ENCODE measurements at places on chromosomes 16 and 17. TPM values are rescaled to one million over a fixed set of nuclear protein-coding genes. Genes with fewer than 3 reads are reported as not detected.

BAIAP3 gene
- total RNA-seq, result 1.1 TPM

CMTM2 gene
- total RNA-seq, result not detected

CD300H gene
- 0.53 TPM for total RNA-seq

TRPV2 gene
- total RNA-seq, result 0.61 TPM

SLC16A13 gene
- 9.2 TPM for total RNA-seq

CCL5 gene
- total RNA-seq, result 0.92 TPM

CCDC78 gene
- 7.1 TPM for total RNA-seq

HS3ST3A1 gene
- total RNA-seq, result 0.13 TPM

AOC2 gene
- total RNA-seq, result 2.0 TPM

TMEM97 gene
- total RNA-seq, result 51.5 TPM

COQ9 gene
- 51.4 TPM for total RNA-seq

MPV17L gene
- 4.4 TPM for total RNA-seq

TBL3 gene
- total RNA-seq, result 41.1 TPM

ETV4 gene
- total RNA-seq, result 50.5 TPM

GCGR gene
- 0.18 TPM for total RNA-seq

DHX40 gene
- total RNA-seq, result 42.4 TPM

CACNG5 gene
- total RNA-seq, result not detected

ADAMTS18 gene
- not detected for total RNA-seq

IRX5 gene
- 1.9 TPM for total RNA-seq

ANKS3 gene
- 28.0 TPM for total RNA-seq

CSH1 gene
- not detected for total RNA-seq

MARVELD3 gene
- total RNA-seq, result 0.47 TPM

TVP23A gene
- 0.11 TPM for total RNA-seq

HBA1 gene
- total RNA-seq, result 1.9 TPM

EPOP gene
- total RNA-seq, result 13.5 TPM

CTF1 gene
- total RNA-seq, result 0.18 TPM

CLEC18C gene
- 0.24 TPM for total RNA-seq

KRTAP2-1 gene
- total RNA-seq, result not detected

MMD gene
- total RNA-seq, result 21.5 TPM

All from A549 treated with CORT108297 at 1 μM for 4 hours (cell line).